ENCODE measurements at places on chromosomes 2 and 18.

DNA sequence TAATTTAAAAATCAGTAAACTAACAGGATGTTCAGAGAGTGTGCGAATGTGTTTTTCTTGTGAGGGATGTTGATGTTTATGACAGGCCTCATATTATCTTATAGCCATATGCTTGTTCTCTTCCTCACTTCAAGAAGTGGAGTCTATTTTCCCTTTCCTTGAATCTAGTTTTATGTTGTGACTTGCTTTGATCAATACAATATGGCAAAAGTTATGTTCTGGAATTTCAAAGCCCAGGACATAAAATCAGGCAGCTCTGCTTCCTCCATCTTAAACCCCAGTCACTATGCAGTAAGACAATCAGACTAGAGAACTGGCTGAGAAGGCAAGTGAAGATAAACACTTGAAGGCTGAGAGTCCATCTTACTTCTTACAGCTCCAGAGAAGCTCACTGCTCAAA, 585.1 kb upstream of the NETO1 start:
- DNase-seq, result no peak

DNA sequence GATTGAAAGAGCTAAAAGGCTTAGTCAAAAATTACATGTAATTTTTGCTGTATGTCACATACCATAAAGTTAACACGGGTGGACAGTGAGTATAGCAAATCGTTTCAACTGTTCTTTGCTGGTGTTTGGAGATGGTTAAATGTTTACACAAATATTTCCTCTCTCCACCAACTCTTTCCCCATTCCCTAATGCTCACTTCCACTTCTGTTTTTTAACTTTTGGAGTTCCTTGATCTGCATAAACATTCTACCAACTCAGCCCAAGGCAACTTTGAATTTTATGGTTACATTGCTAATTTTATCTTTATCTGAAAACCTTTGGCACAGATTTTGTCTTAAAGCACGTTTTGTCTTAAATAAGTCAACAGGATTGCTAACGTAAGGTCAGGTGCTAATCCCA, 1.9 kb upstream of the SPOPL start:
- DNase-seq, result no peak

DNA sequence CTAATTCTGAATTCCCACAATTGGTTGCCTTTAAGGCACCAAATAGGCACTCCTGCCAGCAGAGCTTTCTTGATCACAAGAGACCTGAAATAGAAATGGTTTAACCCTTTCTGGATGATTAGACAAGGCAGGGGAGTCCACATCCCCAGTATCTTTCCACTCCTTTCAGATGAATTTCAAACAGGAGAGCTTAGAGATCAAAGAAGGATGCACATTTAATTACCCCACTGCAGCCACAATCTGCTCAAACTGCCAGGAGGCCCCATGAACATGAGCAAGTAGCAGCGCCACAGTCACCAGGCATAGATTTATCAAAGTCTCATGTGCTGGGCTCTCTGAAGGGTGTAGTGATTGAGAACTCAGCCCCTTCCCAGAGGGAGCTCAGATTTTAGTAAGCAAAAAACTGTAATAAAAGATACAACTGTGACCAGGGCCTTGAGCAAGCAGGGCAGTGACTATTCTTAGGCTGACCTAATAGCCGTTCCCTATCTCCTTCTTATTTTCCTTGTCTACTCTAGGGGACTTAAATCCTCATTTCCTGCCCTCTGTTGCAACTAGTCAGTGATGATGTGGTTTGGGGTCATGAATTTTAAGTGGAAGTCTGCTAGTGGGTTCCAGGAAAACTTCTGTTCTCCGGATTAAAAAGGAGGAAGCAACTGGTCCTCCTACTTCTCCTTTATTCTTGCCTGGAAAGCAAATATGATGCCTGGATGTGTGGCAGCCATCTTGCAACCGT, 53.7 kb downstream of the SLC4A3 start:
- DNase-seq, result no peak

DNA sequence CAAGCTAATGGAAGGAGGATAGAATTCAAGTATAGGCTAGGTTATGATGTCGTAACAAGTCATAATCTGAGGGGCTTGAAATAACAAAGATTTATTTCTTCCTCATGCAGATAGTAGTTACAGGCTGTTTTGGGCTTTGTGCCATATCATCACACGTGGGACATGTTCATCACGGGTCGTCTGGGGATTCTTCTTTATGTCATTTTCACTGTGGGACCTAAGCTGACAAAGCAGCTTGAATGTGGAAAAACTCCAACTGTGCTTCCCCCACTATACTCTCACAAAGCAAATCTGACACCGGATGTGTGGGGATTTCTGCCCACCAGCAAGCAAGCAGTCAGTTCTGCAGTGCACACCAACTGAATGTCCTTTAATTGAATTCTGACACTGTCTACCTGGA, 124.8 kb downstream of the LTBP1 start:
- DNase-seq, result no peak

- DNase-seq, result no peak
Observed at GRCh38 chr18:22983175-22983574, 50.0 kb downstream of the RBBP8 start.

- no peak for DNase-seq
Observed at GRCh38 chr18:53380063-53380639, 844.3 kb downstream of the MBD2 start.

GRCh38 chr2:120318626-120319025, 27.3 kb upstream of the INHBB start:
- no peak for DNase-seq
